NCI-H187 treated with DMSO at 0.1 percent for 48 hours (cell line): ENCODE measurements at places on chromosomes 12 and 14.

GRCh38 chr12:39145175-39145999 is 240.0 kb upstream of the CPNE8 start:
- no peak for DNase-seq

DNA sequence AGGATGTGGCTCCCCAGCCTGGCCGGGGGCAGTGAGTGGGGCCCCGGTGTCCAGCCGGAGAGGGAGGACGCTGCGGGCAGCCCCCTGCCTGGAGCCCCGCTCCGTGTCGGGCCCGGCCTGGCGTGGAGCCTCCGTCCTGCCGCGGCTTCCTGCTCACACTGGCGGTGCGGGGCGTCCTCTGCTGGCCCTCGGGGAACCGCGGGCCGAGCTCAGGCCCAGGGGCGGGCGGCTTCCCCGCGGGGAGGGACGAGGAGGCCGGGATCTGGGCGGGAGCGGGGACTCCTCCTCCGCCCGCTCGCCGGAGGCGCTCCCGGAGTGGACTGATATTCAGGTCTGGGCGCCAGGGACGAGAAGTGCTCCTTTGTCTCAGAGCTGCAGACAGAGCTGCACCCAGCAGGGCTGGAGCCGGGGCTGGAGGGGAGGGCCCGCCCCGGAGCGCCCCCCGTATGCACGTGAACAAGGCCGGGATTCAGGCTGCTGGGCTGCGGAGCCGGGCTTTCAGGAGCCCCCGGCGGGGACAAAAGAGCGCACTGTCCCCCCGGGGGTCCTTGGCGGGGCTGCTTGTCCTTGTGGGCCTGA is 2.2 kb downstream of the MMP17 start:
- DNase-seq, result no peak

- DNase-seq, result no peak
These were observed 103.9 kb upstream of the RFLNA start for GRCh38 chr12:124191024-124191359.

GRCh38 chr14:74907744-74908143 is 15.3 kb downstream of the RPS6KL1 start:
- DNase-seq, result no peak

- no peak for DNase-seq
These were observed 9.6 kb downstream of the PTPRB start for GRCh38 chr12:70627677-70628076.

- no peak for DNase-seq
These were observed 44.6 kb downstream of the BMP4 start for GRCh38 chr14:53912021-53912420.

GRCh38 chr14:61752626-61753025 is 9.6 kb upstream of the SNAPC1 start:
- DNase-seq, result no peak

- DNase-seq, result no peak
These were observed 12.6 kb downstream of the SIVA1 start for GRCh38 chr14:104765517-104765916.

GRCh38 chr12:116244001-116244400 is 33.5 kb downstream of the MED13L start:
- no peak for DNase-seq

DNA sequence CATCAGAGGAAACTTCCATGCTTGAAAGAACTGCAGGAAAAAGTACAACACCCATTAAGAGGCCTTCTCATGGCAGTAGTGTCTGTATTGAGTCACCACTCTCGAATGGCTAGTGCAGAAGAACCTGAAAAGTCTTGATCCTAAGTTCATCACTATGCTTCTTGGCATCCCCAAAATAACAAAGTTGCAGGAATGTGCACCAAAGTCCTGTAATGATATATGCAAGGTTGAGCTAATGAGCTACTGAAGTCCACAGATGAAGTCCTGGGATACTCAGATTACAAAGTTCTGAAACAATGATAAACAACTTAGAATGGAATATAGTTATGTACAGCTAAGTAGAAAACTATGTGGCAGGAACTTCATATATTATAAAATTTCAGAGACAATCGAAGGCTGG is 545.4 kb downstream of the FOXG1 start:
- no peak for DNase-seq

GRCh38 chr14:80996049-80996901 is 40.9 kb downstream of the TSHR start:
- DNase-seq, result peak; percentile 44

DNA sequence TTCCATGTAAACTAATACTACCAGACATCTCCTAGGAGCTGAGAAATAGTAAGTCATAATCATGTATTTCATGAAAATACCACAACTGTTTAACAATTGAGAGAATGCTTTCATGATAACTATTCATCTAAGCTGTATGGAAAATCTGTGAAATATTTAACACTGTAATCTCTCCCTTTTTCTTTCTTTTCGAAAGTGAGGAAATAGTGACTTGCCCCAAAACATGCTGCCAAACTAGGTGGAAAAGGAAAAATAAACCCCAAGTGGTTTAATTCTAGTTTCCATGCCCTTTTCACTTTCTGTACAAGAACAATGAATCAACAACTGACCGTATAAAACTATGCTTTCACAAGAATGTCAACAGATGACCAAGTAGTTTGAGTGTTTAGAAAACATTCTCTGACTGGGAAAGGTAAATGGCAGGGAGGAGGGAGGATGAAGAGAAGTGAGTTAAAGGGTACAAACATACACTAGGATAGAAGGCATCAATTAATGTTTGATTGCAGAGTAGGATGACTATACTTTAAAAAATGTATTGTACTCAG is 147.5 kb upstream of the AVPR1A start:
- DNase-seq, result no peak

GRCh38 chr12:132171968-132172521 is 27.8 kb downstream of the NOC4L start:
- DNase-seq, result no peak

- peak; percentile 82 for DNase-seq
These were observed 276.8 kb downstream of the PCNX1 start for GRCh38 chr14:71183876-71184689.

- DNase-seq, result no peak
These were observed 181.8 kb upstream of the MYL2 start for GRCh38 chr12:111102102-111102739.

GRCh38 chr12:13250416-13250815 is 53.9 kb downstream of the EMP1 start:
- no peak for DNase-seq

GRCh38 chr14:26466862-26467261 is 131.0 kb downstream of the NOVA1 start:
- no peak for DNase-seq

DNA sequence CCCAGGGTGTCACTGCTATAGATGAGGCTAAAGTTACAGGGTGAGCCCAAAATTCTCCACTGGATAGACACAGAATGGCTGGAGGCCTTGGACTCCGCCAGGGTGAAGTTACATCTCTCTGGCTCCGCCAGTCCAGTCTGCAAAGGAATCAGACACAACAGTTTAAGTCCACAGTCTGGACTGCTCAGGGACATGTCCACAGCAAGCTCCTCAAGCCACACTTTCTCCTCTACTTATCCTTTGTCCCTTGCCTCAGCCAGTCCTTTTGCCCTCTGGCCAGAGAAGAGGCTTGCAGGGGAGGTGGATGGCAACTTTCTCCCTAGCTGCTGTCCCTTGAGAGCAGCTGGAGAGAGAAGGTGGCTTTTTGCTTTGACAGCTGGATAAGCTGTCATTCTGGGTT is 28.0 kb downstream of the PTPRB start:
- DNase-seq, result no peak

- no peak for DNase-seq
These were observed 93.9 kb upstream of the DCN start for GRCh38 chr12:91276509-91276908.

DNA sequence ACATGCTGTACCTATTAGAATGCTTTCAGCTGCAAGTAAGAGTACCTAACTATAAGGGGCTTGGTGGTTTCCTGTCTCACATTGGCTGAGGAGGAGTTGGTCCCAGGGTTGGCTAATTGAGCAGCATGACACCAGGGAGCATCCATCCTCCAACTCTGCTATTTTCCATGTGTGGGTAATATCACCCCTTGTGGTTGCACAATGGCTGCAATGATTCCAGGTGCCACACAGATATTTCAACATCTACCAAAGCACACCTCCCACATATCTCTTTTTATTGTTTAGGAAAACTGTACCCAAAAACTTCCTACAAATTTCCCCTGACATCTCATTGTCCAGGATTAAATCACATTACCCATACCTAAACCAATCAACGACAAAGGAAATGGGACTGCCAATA is 118.0 kb upstream of the EEA1 start:
- DNase-seq, result no peak

GRCh38 chr12:45601888-45602287 is 127.6 kb upstream of the ARID2 start:
- no peak for DNase-seq

DNA sequence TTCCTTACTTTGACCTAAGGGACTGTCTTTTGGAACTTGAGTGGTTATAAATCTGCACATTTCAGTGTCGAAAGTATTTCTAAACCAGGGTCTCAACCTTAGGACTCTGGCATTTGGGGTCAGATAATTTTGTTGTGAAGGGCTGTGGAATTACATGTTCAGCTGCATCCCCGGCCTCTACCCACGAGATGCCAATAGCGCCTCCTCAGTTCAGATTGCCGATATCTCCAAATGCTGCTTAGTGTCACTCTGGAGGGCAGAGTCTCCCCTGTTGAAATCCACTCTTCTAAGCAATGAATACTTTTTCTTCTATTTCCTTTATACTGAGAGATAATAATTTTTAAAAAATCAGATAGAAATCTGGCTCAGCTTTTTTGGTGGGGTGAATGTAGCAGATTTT is 379.4 kb upstream of the RGS6 start:
- DNase-seq, result no peak

- DNase-seq, result no peak
These were observed 295.4 kb downstream of the RPAP3 start for GRCh38 chr12:47410383-47410782.

GRCh38 chr14:40252817-40253447 is 820.7 kb upstream of the FBXO33 start:
- no peak for DNase-seq

- DNase-seq, result no peak
These were observed 560.4 kb upstream of the FLRT2 start for GRCh38 chr14:84969501-84969900.

- no peak for DNase-seq
These were observed 216.1 kb downstream of the NUAK1 start for GRCh38 chr12:105922670-105923102.

DNA sequence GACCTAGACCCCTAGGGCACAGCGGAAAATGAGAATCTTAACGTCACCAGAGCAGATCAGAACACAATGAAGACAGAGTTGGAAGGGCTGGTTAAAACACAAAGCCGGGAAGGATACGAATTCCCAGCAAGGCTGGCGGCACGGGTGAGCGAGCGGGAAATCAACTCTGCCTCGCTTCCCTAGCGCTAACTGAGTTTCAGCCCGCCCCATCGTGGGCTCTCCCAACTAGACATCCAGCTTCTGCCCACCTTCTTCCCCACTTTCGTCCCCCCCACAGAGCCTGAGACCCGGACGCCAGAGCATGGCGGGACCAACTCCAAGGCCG is 377 bp downstream of the CCNT1 start:
- DNase-seq, result no peak

GRCh38 chr12:100624571-100624970 is 51.1 kb downstream of the GAS2L3 start:
- no peak for DNase-seq

- no peak for DNase-seq
These were observed 188.2 kb upstream of the FRMD6 start for GRCh38 chr14:51463461-51463860.

GRCh38 chr14:50814161-50814560 is 16.8 kb downstream of the NIN start:
- DNase-seq, result no peak

GRCh38 chr12:19005257-19005801 is 124.2 kb upstream of the PLEKHA5 start:
- no peak for DNase-seq

GRCh38 chr14:104975481-104976197 is 2.5 kb downstream of the AHNAK2 start:
- no peak for DNase-seq

GRCh38 chr14:95402578-95402977 is 82.9 kb upstream of the CLMN start:
- no peak for DNase-seq

- no peak for DNase-seq
These were observed 55.6 kb upstream of the PTHLH start for GRCh38 chr12:28027947-28028724.

GRCh38 chr12:104788840-104789271 is 169.2 kb downstream of the SLC41A2 start:
- DNase-seq, result no peak

GRCh38 chr12:93325855-93326254 is 51.9 kb upstream of the NUDT4 start:
- no peak for DNase-seq

GRCh38 chr14:33039311-33039710 is 100.6 kb downstream of the NPAS3 start:
- DNase-seq, result no peak

GRCh38 chr12:124190312-124191023 is 104.4 kb upstream of the RFLNA start:
- no peak for DNase-seq

DNA sequence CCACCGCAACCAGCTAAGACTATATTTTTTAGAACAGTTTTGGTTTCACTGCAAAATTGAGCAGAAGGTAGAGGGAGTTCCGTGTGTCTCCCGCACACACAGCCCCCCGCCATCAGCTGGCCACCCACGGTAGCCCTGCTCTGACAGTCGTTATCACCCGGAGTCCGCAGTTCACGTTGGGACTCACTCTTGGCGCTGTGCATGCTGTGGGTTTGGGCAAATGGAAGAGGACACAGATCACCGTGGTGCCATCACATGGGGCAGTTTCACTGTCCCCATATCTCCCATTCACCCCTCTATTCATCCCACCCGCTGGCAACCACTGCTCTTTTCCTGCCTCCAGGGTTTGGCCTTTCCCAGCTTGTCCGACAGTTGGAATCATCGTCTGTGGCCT is 31.8 kb upstream of the ULK1 start:
- no peak for DNase-seq

DNA sequence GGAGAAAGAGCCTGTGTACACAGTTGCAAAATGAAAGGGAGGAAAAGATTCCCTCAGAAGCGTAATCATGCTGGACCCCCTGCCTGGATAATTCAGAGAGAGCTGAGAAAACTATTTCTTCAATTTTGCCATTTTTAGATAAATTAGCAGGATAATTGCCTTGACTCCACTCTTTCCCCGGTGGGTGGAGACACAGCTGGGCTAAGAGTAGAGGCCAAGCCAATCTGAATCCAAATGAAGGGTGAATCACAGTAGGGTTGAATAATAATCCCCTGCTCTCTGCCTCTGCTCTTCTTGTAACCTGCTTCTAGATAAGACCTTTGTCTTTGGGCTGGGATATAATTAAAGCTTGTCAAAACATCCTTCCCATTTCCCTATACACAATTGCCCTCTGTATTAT is 150.1 kb downstream of the CAPZA3 start:
- DNase-seq, result no peak

DNA sequence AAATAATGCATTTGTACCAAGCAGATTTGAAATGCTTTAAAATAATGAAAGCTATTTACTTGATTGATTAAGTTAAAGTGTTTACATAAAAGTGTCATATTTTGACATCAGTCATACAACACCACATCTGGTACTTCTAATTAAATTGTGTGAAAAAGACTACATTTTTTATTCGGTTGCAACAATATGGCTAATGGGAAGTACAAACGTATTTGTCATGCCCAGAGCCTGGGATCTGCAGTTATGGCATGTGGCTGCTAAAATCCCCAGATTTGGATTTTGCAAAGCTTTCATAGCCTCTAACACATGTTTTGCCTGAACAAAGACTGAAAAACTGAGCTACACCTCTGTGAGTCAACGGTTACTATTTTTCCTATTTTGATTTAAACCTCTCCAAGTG is 66.6 kb downstream of the LLPH start:
- DNase-seq, result no peak
